ENCODE measurements at places on chromosomes 2 and 18. TPM values are rescaled to one million over a fixed set of nuclear protein-coding genes. Genes with fewer than 3 reads are reported as not detected.

DNA sequence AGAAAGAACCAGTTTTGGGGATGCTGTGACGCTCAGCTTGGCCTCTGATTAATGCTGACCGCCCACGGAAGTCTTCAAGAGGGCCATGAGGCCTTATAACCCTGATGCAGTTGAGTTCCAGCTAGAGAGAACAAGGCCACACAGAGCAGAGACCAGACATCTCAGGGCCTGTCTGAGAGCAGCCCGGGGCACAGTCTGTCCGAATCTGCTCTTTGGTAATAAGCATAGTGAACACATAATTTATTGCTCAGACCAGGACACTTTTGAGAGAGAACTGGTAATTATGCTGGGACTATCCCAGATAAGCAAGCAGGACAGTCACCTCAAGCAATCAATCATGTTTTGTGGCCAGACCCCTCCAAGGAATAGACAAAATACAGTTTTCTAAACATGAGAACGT is 68.5 kb downstream of the STPG4 start:
- DNase-seq = no peak

GRCh38 chr2:128911276-128911675 is 592.6 kb upstream of the HS6ST1 start:
- DNase-seq = no peak

ARHGEF33 gene
- total RNA-seq = not detected

STEAP3 gene
- 0.24 TPM for total RNA-seq

- DNase-seq = peak; percentile 98
Measured at GRCh38 chr2:8681786-8682692, at the start of gene ID2. Gene ID2, plus strand, starts transcription at chr2:8682056. Its CDS starts 110 bp downstream, at chr2:8682166.

CPO gene
- total RNA-seq = not detected
